Mucosa of descending colon (tissue), 3 donors: ENCODE measurements at places on chromosomes 6 and 20. TPM values are rescaled to one million over a fixed set of nuclear protein-coding genes. Genes with fewer than 3 reads are reported as not detected.

GRCh38 chr6:121492536-121492935 is 57.1 kb downstream of the GJA1 start:
- DNase-seq: no peak

GRCh38 chr20:32496811-32497533 is 88.2 kb downstream of the NOL4L start:
- DNase-seq: peak; percentile 14

DNA sequence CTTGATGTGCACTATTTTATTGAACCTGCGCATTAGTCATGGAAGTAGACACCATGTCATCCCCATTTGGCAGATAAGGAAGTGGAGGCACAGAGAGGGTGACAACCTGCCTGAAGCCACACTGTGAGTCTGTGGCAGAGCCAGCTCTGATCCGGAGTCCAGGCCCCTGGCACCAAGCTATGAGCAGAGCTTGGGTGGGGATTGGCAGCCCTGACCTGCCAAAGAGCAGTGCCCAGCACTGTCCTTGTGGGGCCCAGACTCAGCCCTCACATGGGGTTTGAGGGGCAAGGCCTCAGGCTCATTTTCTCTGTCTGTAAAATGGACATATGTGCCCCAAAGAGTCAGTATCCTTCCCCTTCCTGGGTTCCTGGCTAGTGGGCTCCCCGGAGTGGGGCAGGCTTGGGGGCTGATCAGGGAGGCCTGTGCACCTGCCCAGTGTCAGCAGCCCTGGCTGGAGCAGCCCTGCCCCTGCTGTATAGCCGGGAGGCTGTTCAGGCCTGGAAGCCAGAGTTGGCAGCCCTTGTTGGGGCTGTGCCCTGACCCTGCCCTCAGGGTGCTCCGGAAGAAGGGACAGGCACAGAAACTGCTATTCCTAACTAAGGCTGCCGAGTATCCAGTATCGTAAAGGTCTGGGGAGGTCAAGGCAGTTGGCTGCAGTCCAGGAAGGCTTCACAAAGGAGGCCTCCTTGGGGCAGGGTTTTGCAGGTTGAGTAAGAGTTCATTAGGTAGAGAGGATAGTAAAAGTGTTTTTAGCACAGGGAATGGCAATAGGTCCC is 38.7 kb downstream of the TGM2 start:
- DNase-seq: no peak

DNA sequence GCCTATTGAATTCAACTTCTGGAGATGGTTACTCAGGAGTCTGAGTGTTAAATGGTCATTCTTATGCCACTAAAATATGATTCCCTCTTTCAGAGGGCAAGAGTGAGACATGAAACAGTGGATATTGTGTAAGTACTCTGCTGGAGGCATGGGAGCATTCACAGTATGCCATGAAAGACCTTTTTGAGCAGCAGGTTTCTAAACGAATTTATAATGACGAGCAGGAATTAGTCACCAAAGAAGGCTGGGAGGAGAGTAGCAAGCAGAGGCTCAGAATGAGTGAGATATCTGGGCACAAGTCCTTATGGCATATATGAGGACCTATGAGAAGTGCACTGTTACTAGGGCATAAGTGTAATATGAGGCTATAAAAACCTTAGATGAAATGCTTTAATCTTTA is 10.9 kb upstream of the MYB start:
- no peak for DNase-seq

GRCh38 chr6:149166336-149166735 is 151.2 kb upstream of the TAB2 start:
- DNase-seq: no peak

DNA sequence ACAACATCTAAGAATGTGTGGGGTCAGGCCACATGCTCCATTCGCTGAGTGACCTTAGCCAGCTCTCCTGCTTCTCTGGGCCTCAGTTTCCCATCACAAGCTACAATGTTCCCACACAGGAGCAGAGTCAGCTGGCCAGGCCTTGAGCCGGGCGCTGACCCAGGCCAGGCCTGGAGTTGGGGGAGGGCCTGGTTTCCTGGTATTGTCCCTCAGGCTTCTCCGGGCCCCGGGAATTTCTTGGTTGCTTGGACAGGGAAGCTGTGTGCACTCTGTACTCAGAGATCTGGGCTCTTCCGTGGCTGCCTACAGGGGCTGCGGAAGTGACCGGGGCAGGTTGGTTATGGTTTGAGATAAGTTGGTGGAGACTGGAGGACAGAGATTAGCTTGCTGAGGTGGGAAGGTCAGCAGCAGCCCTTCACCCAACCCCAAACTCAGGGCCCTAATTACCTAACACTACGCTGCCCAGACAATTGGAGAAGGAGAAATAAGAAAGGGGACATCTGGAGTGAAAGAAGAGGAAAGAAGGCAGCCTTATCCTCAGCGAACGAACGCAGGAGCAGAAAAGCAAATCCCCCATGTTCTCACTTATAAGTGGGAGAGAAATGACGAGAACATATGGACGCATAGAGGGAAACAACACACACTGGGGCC is 6.2 kb downstream of the TGM2 start:
- DNase-seq: no peak

- peak; percentile 93 for DNase-seq
Measured at GRCh38 chr20:23637282-23638221, at the start of gene CST3. TSS of gene CST3 (minus strand) at chr20:23637955. CDS start at chr20:23637862, 93 bp downstream.

DNA sequence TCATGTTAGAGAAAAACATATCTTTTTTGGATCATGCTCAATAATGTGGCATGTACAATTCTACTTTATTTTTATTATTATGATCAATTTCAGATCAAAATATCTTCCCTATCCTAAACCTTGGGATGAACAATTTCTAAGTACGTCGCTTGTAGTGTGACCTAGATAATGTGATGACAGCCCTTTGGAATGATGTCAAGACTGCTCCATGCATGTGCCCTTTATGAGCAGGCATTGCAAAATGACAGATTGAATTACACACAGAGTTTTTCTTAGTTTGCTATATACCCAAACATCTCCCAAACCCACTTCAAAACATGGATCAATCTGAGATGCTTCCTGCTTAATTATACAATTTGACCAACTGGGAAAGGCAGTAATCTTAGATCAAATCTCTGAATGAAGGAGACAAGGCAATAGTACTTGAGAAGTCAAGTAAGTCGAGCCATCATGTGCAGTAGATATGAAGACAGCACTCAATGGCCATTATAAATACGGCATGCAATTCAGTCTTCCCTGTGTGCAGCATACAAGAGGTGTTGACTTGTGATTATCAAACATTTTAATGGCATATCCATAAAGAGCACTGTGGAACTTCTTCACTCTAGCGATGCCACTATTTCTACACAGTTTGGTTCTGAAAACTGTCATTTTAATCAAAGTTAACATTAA is 294.8 kb downstream of the RNF144B start:
- DNase-seq: no peak

DNA sequence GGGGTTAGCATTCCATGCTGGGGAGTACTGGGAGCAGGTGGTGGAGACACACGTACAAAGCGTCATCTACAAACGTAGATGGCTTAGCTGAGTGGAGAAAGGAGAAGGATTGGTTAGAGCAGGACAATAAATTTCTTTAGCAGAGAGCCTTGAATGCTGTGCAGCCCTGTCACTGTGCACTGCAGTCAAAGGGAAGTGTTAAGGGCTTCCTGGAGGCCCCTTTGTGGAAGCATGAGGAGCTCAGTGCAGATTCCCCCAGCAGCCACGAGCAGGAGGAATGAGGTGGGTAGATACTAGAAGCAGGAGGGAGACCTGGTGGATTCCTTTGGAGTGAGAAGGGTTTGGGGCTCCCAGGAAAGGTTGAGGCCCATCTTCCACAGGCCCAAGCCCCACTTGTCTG is 6.1 kb upstream of the TREML4 start:
- no peak for DNase-seq

- no peak for DNase-seq
Measured at GRCh38 chr6:63904650-63905248, 269.1 kb downstream of the PHF3 start.

GRCh38 chr20:58416835-58417234 is 27.8 kb downstream of the VAPB start:
- DNase-seq: no peak

- DNase-seq: no peak
Measured at GRCh38 chr6:53987522-53987888, 123.7 kb upstream of the MLIP start.

DNA sequence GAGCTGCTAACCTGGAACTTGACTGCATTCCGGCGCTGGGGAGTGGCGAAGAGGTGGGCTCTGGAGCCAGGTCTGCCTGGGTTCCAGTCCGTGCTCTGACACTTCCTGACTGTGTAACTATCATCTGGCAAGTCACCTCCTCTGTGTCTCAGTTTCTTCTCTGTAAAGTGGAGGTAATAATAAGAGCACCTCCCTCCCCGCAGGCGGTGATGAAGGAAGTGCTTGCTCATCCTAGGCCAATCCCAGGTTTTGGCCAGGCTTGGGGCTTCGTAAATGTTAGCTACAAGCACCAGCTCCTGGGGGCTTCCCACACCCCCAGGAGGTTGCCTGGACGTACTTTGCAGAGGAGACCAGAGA is 32.8 kb downstream of the SNAI1 start:
- DNase-seq: no peak

GRCh38 chr20:64219202-64219601 is 36.3 kb upstream of the PCMTD2 start:
- no peak for DNase-seq

DNA sequence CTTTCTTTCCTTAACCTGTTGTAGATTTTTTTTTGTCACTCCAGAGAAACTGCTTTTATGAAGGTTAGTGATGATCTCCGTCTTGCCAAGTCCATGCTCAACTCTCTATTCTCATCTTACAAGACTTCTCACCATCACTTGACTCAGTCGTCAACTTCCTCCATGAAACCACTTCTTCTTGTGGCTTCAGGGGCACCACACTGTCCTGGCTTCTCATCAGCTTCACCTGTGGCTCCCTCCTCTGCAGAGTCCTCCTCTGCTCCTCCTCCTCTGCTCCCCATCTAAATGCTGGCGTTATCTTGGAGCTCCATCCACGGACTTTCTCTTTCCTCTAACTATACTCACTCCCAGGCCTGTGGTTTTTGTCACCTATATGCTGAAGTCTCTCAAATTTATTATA is 187.5 kb downstream of the BACH2 start:
- no peak for DNase-seq

DNA sequence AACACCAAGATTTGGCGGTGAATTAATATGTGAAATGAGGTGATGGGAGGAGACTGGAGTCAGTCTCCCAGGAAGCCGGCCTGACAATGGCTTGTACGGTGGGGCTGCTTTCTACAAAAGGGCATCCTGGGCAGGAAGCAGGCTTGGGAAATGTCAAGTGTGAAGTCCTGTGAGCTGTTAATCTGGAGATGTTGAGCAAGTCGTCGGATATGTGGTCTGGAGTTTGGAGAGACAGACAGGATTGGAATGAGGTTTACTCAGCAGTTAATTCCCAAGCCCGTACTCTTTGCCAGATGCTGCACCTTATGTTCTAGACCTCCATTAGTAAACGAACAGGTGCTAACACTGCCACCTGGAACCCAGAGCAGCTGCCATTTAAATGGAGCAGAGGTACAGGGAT is 107.7 kb upstream of the FOXC1 start:
- no peak for DNase-seq

GRCh38 chr6:45420083-45420908 is 42.6 kb upstream of the SUPT3H start:
- peak; percentile 37 for DNase-seq

DNA sequence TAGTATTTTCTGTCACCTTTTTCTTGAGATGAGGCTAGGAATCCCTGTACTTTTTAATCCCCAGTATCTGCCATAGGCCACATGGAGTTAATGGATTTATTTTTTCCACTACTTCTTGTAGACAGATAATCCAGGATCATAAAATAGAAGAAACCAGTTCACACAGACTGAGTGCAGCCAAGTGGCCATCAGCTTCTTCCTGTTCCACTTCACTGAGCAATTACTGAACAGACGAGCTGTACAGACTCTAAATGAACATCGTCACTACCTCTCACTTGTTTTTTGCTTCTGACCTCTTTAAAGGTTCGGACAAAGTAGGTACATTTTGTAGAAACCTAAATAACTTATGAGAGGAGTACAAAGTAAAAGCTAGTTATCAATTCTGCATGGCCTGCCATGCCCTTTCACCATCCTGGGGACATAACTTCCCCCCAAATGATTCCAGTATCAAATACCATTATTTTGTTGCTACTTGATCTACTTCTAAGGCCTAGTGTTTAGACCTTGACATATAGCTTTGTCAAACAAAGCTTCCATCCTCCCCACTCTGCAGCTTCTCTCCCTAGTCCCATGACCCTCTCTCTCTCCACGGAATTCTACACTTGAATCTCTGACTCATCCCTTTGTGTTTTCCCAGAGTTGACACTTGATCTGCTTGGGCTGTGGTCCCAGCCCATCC is 34.4 kb upstream of the ARHGAP18 start:
- DNase-seq: no peak

- DNase-seq: no peak
Measured at GRCh38 chr20:43987018-43987417, 72.4 kb downstream of the TOX2 start.

GRCh38 chr20:33947709-33948295 is 45.9 kb upstream of the RALY start:
- DNase-seq: no peak

GRCh38 chr6:45759472-45759810 is 256.2 kb downstream of the CLIC5 start:
- DNase-seq: no peak

DNA sequence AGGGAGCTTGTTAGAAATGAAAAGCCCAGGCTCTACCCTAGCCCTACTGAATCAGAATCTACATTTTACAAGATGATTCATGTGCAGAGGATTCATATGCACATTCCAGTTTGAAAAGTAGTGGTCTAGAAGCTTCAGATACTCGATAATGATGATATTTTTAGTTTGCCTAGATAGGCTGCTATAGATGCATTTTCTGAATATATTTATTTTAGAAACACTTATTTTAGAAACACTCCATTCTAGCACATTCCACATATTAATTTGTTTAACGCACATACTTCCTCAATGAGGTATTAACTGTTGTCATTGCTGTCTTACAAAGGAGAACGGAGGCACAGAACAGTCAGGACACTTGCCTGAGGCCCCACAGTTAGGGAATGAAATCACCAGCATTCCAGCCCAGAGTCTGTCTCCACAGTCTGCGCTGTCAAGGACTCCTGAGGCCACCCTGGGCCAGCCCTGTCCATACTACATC is 64.4 kb downstream of the SNAP25 start:
- no peak for DNase-seq

DNA sequence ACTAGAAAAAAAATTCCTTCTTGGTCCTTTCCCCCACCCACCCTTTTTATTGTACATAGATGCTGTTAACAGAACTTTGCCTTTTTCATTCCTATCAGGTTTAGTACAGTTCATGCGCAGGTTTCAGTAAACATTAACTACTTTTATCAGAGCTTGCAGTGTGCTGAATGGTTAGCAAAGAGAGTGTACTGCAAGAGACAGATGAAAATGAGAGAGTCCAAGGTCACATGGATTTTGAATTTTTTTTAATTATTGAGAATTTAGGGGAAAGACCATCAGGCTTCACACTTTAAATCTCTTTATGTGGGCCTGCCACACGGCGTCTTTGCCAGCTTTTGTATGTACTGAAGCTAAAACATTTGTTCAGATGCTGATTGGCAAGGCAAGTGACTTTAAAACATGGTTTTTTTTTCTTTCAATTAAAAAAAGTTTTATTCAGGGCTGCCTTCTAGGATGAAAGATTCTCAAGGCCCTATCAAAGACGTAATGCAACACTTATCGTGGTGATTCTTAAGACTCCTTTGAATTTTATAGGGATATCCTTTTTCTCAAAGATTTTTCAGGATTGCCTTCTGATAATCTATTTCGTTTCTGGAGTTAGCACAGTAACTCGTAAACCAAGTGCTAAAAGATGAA is 32.2 kb downstream of the RREB1 start:
- DNase-seq: no peak

Gene WFDC10B
- total RNA-seq: not detected

Gene C20orf202
- total RNA-seq: 0.23 TPM

Gene TINAG
- total RNA-seq: 25.2 TPM

Gene COX4I2
- 0.90 TPM for total RNA-seq

Gene GCNT2
- 11.7 TPM for total RNA-seq

Gene SRMS
- total RNA-seq: 0.52 TPM

Gene CCR6
- total RNA-seq: 0.43 TPM

Gene SLC52A3
- 12.0 TPM for total RNA-seq
